A549 (cell line): ENCODE measurements at places on chromosomes 1 and 21. TPM values are rescaled to one million over a fixed set of nuclear protein-coding genes. Genes with fewer than 3 reads are reported as not detected.

ZNF683 gene
- polyA plus RNA-seq = not detected in 3 replicates

LHX8 gene
- 1.8 to 3.3 TPM (median 3.0 TPM) in 3 replicates for polyA plus RNA-seq

NR1I3 gene
- not detected in 3 replicates for polyA plus RNA-seq

COL8A2 gene
- 0.07 to 0.16 TPM (median 0.12 TPM) in 3 replicates for polyA plus RNA-seq

HOOK1 gene
- polyA plus RNA-seq = 0.45 to 0.47 TPM (median 0.46 TPM) in 3 replicates

NBPF26 gene
- polyA plus RNA-seq = 3.4 to 3.9 TPM (median 3.6 TPM) in 3 replicates

RPF1 gene
- 27.9 to 29.3 TPM (median 28.2 TPM) in 3 replicates for polyA plus RNA-seq

- no peak for DNase-seq
Measured at GRCh38 chr1:47181955-47182675, 7.7 kb downstream of the PDZK1IP1 start.

DNA sequence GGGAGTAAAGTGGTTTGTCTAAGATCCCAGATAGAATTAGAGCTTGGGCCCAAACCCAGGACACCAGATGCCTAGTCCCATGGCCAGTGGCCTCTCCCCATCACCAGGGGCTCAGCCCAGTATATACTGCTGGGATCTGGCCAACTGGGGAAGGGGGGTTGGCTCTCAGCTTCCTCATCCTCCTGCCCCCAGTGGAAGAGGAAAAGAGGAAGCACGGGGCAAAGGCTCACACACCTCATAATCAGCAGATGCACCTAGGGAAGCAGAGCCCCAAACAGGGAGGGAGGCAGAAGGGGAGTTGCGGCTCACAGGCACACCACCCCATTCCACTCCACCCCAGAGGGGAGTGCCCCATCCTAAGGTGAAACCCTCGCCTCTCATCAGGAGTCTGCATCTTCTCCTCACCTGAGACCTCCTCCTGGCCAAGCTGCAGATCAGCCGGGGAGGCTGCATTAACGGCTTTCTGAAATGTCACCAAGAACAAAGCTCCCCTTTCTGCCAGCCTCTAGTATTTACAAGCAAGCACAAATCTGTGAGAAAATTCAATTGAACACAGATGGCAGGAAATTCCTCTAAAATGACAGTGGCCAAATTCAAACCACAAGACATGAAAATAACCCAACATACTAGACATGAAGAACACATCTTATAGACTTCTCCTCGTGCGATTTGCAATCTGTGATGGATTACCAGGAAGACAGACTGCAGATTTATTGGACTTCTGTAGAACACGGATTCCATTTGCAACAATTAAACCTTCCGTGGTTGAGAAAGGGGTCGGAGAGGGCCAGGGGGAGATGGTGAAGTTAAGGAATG lies 82.8 kb downstream of the GLIS1 start:
- DNase-seq = no peak

GRCh38 chr1:30449428-30450147 lies 273.8 kb downstream of the MATN1 start:
- no peak for DNase-seq

- no peak for DNase-seq
Measured at GRCh38 chr1:62601457-62601856, 4.1 kb downstream of the ANGPTL3 start.

DNA sequence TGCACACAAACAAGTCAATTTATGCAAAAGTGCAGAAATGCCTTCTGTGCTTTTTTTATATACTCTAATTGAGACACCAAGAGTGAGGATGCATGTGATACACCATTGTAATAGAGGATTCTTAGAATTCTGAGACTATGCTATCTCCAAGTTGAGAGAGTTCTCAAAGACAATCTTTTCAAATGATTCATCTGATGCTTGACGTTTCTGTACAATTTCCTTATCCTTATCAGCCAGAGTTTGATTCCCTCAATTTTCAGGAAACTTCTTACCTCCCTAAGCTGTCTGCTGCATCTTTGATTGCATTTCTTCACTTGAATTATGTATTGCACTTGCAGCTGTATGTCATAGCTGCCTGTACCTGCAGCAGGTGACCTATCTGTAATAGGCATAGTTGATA lies 211.3 kb upstream of the SPAG17 start:
- no peak for DNase-seq

- DNase-seq = no peak
Measured at GRCh38 chr1:118118873-118119463, 66.1 kb downstream of the SPAG17 start.

DNA sequence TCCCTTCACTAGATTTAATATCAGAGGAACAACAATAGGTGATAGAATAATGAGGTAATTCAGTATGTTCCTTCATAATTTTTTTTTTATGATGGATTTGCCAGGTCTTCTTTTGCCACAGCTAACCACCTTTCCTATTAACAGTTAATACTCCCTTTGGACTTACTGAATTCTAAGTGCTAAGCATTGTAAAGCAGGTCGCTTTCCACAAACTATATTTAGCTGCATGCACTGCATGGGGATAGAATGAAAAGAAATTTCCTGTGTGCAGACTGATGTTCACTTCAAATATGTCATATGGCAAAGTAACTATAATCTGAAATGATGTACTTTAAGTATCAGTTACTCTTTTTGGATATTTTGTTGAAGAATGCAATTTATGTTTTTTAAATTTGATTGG lies 85.8 kb downstream of the GPR161 start:
- no peak for DNase-seq

GRCh38 chr1:34787461-34788420 lies 5.1 kb upstream of the GJA4 start:
- no peak for DNase-seq

GRCh38 chr1:198480876-198481275 lies 59.6 kb downstream of the ATP6V1G3 start:
- no peak for DNase-seq

- DNase-seq = peak; percentile 13
Measured at GRCh38 chr1:194342484-194343262, 1156.3 kb upstream of the B3GALT2 start.

GRCh38 chr1:230957580-230957989 lies 21.1 kb downstream of the TTC13 start:
- no peak for DNase-seq

DNA sequence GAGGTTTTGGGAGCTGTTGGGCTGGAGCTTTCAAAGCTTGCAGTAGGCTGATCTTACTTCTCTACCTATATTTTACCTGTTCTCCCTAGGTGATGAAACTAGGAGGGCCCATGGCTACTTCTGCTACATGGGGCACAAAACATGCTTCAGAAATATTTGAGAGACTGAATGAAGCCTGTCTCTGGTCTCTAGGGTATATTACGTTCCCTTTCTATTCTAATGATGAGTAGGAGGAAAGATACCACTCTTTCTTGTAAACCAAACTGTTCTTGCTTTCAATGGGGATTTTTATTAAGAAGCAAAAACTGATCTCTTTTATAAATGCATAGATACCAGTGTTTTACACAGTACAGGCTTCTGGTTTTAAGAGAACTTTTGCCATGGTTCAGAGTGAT lies 103.1 kb downstream of the GALNT2 start:
- DNase-seq = no peak

GRCh38 chr1:166384948-166385347 lies 218.1 kb upstream of the FAM78B start:
- DNase-seq = no peak

DNA sequence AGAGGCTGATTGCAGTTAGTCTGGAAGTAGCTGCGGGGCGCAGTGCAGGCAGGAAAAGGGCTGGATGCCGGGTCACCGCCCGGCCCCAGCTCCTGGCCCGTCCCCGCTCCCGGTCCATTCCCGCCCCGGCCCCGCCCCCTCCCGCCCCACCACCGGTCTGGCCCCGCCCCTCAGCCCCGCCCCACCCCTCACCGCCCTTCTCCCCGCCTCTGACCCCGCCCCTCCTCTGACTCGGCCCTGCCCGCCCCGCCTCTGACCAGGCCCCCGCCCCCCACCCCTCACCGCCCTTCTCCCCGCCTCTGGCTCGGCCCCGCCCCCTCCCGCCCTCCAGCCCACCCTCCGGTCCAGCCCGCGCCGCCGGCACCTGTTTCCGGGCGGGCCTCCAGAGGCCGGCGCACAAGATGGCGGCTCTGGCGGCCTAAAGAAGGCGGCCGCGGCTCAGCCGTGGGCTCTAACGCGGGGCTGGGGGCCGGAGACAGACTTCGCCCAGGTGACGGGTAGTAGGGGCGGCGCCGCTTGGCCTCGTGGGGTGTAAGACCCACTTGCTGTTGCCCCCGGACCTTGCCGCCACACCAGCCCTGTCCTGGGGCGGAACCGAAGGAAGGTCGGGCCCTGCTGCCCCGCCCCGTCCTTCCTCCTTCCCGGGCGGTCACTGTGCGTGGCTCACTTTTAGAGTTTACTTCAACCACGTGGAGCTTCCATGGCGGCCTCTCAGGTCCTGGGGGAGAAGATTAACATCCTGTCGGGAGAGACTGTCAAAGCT lies at the start of gene UBIAD1:
UBIAD1 (plus strand) TSS at position 367 of the 763 bp plus-strand sequence; CDS start at position 701, 334 bp downstream.
- DNase-seq = peak; percentile 72
